ENCODE measurements at places on chromosomes 5 and 9.

GRCh38 chr9:2155966-2156365 lies 140.8 kb downstream of the SMARCA2 start:
- no peak for DNase-seq

GRCh38 chr9:123108976-123109375 lies 75.5 kb downstream of the GPR21 start:
- no peak for DNase-seq

GRCh38 chr5:154410008-154410407 lies 35.8 kb upstream of the SAP30L start:
- DNase-seq, result no peak

GRCh38 chr5:138463419-138464007 lies 1.8 kb upstream of the EGR1 start:
- no peak for DNase-seq

DNA sequence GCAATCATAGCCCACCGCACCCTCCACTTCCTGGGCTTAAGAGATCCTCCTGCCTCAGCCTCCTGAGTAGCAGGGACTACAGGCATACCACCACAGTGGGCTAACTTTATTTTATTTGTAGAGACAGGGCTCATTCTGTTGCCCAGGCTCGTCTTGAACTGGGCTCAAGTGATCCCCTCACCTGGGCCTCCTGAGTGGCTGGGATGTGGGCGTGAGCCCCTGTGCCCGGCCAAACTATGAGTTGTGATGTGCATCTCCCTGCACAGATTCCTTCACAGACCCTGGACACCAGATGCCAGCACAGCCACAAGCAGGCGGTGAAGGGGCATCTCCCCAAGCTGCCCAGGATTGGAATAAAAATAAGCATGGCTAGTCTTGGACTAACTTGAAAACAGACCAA lies 244.9 kb upstream of the IRX1 start:
- DNase-seq, result no peak

DNA sequence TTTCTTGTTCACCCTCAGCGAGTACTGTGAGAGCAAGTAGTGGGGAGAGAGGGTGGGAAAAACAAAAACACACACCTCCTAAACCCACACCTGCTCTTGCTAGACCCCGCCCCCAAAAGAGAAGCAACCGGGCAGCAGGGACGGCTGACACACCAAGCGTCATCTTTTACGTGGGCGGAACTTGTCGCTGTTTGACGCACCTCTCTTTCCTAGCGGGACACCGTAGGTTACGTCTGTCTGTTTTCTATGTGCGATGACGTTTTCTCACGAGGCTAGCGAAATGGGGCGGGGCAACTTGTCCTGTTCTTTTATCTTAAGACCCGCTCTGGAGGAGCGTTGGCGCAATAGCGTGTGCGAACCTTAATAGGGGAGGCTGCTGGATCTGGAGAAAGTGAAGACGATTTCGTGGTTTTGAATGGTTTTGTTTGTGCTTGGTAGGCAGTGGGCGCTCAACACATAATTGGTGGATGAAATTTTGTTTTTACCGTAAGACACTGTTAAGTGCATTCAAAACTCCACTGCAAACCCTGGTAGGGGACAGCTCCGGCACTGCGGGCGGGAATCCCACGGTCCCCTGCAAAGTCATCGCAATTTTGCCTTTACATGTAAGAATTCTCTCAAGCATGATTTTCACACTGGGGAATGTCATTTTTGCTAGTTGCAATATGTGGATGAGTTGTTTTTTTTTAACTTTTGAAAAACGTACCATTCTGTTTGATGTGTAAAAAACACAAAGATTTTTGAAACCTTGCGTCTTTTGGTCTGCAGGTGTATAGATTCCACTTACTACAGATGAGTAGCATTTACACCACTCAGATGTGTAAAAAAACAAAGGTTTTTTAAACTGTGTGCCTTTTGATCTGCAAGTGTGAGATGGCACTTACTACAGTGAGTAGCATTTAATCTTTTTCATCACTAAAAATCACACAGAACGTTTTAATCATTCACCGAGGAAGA lies 631 bp upstream of the C9orf72 start:
- peak; percentile 98 for DNase-seq

GRCh38 chr5:180133971-180134508 lies 62.5 kb upstream of the RNF130 start:
- no peak for DNase-seq

- DNase-seq, result no peak
Measured at GRCh38 chr9:135908754-135909204, 1.4 kb upstream of the CAMSAP1 start.

DNA sequence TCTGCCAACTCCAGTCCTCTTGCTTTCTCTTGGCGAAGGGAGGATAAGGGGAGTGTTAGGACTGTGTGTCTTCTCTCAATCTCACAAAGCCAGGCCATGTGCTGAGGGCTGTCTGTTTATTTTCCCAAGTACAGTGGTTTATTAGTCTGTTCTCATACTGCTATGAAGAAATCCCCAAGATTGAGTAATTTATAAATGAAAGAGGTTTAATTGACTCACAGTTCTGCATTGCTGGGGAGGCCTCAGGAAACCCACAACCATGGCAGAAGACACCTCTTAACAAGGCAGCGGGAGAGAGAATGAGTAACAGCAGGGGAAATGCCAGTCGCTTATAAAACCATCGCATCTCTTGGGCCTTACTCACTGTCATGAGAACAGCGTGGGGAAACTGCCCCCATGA lies 36.2 kb upstream of the CKS2 start:
- DNase-seq, result peak; percentile 88

DNA sequence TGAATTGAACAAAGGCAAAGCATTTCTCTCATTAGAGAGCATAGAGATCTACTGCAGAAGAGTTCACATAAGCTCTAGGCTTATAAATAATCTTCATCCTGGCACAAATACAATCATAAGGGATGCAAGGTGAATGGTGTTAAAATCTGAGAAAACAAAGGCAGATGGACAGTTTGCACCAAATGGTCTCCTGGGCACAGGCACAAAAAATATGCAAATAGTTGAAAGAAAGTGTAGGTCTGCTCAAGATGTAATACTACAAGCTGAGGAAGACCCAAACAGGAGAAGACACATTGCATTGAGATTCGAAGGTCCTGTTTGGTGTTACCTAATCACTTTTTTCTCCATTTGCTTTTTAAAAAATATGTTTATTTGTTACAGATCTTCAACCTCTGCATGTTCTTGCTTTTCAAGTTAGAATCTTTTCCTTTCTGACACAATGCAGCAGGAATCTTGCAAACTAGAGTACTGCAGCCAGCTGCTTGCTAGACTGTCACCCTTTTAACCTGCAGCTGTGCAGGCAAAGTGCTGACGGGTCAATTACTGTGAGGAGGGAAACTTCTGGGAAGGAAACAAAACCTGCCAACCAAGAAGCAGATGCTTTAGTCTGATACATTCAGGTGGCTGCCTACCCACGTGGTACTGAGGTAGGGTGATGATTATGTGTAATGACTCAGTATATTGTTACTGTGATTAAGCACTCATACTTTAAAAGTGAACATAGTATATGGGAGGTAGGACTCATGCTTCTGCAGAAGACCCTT lies 1048.6 kb upstream of the SEMA6A start:
- no peak for DNase-seq

DNA sequence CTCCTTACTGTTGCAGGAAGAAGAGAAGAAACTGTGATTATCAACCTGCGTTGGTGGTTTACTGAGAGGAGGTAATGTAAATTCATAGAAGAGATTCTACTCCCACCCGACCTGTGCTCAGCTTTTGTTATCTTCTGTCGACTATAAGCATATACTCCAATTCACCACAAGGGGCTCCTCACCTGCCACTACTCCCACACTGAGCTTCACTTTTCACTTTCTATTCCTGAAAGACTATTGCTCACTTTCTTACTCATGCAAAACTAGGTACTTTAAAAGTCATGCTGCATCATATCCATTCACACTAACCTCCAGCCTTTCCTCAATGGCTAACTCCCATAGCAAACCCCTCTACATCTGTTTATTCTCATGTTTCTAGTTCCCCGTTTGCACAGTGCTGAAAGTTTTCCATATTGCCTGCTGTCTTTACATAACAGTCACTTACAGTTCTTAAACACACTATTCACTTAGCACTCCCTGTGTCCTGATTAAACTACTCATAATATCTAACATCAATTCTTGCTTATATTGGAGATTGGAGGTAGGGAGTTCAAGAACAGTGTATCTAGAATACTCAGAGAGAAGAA lies 1062.6 kb downstream of the NR2F1-AS1 start:
- peak; percentile 54 for DNase-seq

DNA sequence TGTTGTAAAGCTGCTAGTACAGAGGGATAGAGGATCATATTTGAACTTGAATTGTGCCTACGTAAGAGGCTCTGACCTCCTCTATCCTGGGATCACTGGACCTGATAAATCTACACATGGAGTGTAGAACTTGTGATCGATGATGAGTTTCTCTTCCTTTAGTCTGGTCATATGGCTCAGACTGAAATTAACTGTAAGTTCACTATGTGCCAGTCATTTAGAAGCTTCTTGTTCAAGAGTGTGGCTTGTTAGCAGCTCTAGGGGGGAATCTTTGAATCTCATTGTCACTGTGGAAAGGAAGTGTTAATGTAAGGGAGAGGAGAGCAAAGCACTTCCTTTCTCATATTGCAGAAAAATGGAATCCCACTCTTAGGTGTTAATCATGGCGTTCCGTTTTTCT lies 12.1 kb downstream of the ZBTB34 start:
- DNase-seq, result no peak

DNA sequence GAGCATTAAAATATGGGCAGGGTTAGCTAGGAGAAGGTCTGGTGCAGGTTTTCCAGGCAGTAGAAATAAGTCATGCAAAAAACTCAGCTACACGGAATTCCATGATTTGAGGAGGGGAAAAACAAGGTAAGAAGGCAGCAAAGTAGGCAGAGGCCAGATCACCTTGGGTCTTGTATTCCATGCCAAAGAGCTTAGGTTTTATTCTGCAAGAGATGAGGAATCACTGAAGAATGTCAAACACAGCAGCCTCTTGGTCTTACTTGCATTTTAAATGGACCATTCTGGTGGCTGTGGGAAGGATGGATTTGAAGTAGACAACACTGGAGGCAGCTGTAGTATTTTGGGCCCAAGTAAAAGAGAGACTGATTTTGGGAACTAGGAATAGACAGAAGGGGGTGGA lies 8.6 kb downstream of the TRPM3 start:
- DNase-seq, result no peak

- no peak for DNase-seq
Measured at GRCh38 chr9:19198406-19198805, 32.1 kb upstream of the DENND4C start.

DNA sequence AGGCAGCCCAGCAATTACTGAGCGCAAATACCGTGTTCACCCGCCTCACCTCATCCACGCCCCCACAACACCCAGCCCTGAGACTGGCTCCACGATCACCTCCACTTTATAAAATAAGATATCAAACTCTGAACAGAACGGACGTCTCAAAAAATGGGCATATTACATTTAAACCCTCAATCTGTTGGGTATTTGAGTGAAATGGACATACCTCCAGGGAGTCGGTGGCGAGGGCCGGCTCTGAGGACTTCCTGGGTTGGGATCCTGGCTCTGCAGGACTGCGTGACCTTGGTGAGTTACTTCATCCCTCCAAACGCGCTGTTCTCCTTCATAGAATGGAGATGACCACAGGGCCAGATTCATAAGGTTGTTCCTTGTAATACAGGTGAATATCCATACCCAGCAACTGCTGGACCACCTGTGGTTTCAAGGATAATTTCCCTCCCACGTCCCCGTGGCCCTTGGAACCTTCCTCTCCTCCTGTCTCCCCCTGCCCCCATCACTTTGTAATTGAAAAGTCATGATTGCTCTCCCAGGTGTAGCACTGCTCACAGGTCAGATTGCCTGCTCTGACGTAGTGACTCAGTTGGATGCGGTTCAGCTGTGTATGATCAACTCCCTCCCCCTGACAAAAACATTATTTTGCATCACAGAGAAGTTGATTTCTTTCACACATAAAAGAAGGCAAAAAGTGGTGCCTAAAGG lies 135.6 kb downstream of the KCNIP1 start:
- no peak for DNase-seq

GRCh38 chr5:172164769-172165212 lies 23.2 kb downstream of the STK10 start:
- no peak for DNase-seq
